Stimulated activated CD8-positive, alpha-beta memory T cell treated with anti-CD3 and anti-CD28 coated beads, Interleukin-4, amount 100 ng/mL, for 1 hour (primary cell): ENCODE measurements at places on chromosomes 7 and 10.
A peak's percentile ranks its signal among the peaks of the same experiment; 100 is the strongest.

DNA sequence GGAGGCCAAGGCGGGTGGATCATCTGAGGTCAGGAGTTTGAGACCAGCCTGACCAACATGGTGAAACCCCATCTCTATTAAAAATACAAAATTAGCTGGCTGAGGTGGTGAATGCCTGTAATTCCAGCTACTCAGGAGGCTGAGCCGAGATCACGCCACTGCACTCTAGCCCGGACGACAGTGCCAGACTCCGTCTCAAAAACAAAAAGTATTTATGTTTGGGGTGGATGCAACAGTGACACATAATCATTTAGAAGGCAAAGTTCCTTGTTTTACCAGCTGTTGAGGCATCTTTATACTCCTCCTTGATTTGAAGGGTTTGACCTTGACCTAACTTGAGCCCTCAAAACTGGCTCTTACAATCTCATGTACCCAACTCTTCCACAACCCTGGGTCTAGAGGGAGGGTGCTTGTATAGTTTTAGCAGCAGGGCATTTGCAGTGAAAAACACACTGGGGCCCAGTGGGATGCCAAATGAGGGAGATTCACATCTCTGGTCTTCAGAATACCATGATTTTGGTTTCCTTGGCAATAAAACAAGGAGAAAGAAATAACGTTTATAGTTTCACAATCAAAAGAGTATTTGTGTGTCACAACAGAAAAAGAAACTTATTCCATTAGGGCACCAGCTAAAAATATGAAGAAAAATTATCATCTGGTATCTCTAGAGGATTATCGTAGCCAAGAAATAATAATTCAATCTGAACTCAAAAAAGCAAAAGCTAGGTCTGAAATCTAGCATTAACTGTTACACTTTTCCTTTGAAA lies 14.2 kb upstream of the TMEM254 start:
- DNase-seq = no peak

DNA sequence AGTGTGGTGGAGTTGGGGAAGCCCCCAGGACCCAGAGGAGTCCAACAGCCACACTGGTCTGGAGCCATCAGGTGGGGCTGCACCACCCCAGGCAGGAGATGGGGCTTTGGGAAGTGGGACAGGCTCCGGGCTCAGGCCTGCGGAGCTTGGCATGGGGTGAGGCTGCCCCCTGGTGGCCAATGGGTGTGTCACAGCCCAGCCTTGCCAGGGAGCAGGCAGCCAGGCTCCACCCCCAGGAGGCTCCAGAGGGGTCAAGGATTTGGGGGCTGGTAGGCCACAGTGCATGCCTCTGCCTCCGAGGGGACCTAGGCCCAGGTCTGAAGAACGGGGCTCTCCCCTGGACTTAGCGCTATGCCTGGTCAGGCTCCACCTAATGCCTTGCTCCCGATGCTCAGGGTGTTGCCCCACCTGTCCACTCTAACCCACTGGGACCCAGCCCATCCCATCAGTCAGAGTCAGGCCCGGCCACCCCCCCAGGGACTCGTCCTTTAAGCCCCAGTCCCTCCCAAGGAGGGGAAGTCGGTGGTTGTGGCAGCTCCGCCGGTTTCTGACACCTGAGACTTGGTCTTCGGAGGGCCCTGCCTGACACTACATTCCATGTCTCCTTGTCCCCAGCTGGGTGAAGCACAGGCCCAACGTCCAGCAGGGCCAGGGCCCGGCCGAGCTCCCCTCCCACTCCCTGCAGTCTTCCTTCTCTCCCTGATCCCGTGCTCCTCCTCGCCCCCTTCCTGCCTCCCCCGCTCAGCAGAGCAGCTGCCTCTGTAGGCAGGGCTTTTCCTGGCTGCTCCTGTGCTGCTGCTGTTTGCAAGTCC lies 11.3 kb upstream of the SAMD8 start:
- peak; percentile 70 for DNase-seq

DNA sequence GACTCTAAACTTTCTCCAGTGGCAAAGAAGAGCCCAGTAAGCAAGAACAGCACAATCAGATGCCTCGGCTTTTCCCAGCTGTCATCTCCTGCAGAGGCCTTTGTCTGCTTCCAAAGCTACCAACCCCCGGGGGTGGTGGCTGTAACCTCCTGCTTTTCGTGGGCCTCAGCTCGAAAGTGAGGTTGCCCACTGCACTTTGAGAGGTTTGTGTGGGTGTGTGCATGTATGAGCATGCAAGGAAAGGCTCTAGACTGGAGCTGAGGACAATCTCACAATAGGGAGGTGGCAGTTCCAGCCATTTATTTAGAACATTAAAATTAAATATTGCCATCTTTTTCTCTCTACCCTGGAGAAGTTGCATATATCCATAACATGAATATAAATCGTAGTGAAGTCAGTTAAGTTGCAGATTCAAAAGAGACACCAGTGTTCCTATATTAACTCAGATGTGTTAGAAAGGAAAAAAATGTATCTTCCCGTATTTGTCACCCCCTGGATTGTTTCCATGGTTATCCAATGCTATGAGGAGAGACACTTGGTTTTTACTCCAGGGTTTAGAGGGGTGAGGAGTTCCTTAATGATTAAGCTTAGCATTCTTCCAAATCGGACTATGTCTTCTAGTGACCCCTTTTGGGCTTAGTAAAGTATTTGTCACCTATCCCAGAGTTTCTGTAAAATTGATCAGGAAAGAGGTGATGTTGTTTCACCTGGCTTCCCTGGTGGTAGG lies 781.1 kb downstream of the INHBA start:
- no peak for DNase-seq

GRCh38 chr10:112755446-112756234 lies 194.4 kb upstream of the TCF7L2 start:
- DNase-seq = no peak

DNA sequence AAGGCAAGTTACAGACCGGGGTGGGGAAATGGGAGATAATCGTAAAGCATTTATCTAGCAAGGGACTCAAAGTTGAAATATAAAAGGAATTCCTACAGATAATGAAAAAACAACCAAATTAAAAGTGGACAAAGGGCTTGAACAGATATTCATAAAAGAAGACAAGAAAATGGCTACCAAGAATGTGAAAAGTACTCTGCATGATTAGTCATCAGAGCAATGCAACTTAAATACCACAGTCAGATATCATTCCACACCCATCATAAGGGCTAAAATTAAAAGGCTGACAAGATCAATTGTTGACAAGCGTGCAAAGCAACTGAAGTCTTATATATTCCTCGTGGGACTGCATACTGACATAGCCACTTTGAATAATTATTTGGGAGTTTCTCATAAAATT lies 124.6 kb upstream of the RSU1 start:
- no peak for DNase-seq

DNA sequence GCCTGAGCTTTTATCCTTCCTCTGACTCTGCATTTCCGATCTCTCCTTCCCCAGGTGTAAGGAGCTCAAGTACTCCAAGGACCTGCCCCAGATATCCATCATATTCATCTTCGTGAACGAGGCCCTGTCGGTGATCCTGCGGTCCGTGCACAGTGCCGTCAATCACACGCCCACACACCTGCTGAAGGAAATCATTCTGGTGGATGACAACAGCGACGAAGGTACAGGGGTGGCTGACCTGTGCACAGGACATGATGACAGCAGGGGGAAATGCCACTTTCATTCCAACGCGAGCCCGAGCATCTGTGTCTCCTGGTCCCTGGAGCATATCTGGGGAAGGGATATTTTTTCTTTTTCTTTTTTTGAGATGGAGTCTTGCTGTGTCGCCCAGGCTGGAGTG lies 256.2 kb downstream of the GALNT17 start:
- DNase-seq = no peak

DNA sequence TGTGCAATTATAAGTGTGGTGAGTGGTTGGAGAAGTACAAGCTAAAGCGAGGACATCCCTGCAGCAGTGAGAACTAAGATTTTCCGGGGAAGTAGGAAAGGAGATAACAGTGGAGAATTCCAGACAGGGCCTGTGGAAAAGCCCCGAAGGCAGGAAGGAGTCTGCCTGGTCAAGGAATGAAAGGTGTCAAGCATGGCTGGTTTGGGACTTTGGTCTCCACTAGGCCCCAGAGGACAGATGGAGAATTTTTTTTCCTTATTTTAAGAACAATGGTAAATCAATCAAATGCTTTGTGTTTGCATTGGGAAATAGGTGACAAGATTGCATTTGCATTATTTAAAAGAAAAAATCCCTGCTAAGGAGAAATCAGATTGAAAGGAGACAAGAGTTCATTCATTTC lies 3.2 kb upstream of the CEP55 start:
- no peak for DNase-seq

DNA sequence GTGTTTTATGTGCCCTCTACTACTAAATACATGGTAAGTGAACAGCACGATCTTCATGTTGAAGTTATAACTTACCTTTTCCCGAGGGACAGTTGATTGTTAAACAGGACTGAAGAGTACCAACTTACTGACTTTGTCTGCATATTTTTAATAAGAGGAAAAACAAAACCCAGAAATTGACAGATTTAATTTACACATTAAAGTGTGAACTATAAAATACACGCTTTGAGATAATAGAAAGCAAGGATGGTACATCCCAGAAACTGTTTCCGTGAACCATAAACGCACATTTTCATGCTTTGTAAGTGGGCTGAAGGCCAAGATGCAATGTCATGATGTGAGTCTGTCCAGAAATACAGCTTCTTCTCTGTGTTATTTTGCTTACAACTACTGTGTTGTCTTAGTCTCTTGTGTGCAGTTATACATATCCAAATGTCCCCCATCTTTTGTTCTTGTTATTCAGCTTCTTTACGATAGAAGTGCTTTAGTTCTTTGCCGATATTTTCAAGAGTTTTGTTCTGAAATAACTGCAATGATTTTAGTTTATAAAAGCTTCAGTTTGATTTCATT lies 190.1 kb downstream of the MLLT10 start:
- DNase-seq = no peak

DNA sequence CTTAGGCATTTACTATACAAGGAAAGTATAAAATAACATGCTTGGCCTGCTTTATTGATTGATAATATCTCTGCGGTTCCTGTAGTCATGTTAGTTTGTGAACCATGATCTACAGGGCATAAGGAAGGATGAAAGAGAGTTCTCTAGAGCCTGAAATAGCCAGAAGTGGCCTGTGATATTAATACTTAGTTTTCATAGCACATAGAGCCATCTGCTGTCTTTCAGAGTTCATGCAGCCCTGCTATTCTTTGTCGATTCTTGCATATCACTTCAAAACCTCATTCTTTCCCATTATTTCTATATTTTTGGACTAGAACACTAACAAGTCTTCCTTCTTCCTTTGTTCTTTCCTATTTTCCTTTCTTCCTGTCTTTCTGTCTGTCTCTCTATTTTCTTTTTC lies 26.4 kb upstream of the PRKG1 start:
- no peak for DNase-seq

- DNase-seq = no peak
Observed at GRCh38 chr10:2836921-2837662, 230.3 kb upstream of the PFKP start.

DNA sequence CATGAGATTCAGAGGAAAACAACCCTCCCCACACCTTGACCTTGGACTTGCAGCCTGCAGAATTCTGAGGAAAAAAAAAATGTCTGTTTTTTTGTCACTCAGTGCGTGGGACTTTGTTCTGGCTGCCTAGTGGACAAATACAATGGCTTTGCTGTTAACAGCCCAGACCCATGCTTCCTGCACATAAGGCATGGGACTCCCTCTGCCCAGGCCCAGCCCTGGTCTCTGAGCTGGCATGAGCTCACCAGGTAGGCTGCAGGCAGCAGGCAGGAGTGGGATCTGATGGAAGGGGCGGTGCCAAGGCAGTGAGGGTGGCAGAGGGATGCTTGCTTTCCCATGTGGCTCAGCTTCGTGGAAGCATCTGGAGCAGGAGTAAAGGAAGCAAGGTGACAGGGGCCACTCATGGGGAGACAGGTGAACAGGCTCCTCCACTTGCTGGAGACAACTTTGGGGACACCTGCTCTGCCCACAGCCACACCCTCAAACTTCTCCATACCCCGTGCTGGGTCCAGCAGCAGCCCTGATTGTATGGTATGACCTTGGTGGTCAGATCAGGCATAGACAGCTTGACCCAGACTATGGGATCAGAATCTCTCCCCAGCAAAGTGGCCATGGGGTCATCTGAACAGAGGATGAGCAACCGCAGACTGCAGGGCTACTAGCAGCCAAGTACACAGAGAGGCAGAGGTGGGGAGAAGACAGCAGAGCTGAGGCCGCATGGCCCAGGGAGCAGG lies 27.0 kb downstream of the ANXA8 start:
- no peak for DNase-seq

DNA sequence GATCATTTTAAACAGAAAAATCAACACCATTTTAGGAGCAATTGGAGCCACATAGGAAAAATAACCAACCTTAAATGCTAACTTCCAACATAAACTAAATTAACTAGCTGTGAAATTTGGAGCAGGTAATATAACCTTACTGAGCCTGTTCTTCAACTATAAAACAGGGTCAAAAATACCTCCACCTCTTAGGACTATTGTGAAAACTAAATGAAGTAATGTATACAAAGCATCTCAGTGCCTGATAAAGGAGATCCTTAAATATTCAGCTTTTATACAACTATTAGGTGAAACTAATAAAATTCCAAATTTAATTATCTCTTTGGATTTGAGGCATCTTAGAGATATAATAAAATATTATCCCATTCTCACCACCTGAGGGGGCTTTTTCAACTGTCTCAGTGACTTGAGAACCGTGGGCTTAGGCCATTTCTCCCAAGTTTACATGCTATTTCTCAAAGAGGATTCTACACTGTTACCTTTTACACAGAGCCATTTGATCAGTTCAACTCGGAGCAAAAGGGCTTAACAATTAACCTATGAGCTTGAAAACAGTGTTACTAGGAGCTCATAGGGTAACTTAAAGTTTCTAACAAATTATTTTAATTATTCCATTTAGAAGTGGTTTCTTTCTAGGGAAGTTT lies 165.0 kb upstream of the ASAH2 start:
- no peak for DNase-seq

DNA sequence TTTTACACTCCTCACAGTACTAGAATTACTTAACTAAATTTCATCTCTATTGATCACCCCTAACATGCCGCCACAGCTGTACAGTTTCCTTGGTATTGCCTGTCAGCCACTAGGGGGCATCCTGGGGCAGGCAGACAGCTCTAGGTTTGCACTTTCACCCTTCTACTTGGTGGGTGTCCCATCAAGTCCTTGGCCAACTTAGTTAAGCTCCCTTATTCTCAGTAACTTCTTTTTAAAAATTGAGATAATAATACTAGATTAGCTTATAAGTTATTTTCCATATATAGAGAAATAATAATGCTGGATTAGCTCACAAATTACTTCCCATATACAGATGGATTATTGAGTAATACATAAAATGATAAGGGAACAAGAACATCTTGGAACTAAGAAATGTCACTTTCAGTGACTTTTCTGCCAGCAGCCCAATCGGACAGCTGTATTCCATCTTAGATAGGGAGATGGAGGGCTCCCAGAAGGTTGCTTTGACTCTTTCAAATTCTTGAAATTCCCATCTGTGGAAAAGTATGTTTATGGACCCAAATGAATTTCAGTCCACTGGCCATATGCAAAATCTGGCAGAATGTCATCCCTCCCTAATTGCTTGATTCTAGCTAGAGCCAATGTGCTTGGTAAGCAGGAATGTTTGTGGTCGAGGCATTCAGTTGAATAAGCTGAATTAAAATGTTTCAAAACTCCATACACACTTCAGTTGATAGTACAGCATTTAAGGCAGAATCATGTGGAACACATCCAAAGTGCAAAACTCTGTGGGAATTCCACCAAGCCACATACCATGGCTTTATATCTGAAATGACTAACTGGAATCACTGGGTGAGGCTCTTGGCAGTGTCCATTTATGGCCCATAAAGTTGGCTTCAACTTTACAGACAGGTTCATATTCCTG lies 309.7 kb downstream of the CSTF2T start:
- DNase-seq = no peak
